ENCODE measurements at places on chromosomes 3 and 15.

DNA sequence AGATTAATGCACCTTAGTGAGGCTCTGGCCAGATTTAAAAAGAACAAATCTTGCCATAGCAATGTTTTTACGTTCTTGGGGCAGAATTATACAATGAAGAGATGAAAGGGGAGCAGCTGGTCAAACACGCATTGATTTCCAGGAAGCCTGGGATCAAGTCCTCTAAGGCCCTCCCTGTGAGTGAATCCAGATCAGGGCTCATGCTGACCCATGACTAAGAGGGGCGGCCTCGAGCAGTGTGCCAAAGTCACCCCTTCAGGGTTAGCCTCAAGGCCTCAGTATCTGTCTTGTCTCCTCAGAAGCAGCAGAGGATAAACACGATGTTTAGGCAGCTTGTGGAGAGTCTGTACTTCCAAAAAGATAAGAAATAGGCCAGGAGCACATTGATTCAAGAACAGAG, 9.3 kb upstream of the RBP1 start:
- no peak for DNase-seq

DNA sequence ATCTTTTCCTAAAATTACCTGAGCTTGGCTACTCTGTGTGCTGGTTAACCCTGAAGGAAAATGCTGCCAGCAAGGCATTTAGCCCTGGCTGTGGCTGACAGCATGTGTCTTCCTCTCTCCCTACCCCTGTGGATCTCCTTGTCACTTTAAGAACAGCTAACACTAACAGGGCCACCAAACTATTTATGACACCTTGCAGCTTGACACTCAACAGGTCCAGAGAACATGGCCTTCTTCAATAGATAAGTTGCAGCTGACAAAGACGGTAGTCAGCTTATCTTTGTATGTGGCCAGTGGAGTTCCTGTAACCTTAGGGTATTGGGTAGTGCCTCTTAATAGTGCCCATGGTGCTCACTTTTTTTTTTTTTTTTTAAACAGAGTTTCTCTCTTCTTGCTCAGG, 32.0 kb upstream of the COPB2 start:
- no peak for DNase-seq

DNA sequence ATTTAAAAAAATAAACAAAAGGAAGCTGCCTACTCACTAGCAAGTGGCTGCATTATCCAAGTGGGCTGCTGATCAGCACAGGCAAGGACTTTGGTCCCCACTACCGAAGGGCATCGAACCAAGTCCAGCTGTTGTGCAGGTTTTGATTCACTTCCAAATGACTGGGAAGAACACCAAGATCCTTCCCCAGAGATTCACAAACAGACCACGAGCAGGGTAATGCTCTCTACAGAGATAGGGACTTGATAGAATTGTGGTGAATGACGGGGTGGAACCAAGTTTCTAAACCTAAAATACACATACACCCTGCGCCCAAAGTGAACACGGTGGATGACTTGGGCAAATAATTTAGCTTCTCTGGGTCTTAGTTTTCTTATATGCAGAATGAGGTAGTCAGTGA, 203.7 kb upstream of the ICE2 start:
- no peak for DNase-seq

- DNase-seq = no peak
Measured at GRCh38 chr3:133103706-133104105, 65.5 kb downstream of the TMEM108 start.

DNA sequence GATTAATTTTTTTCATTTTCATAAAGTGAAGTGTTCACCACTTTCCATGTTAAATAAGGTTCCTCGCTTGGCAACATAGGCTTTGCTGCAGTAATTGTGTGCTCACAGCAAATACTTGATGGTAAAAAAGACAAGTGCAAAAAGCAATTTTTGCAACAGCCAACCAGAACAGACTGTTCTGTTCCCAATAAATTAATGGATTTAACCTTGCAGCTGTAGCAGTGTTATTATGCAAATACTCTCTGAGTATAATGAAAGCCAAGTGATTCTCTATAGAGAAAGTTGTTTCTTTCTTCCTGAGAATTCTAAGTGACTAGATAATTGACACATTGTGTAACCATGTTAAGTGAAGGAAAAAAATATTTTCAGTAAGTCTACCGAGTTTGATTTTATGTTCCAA, 183.7 kb upstream of the NAALADL2 start:
- no peak for DNase-seq

- DNase-seq = no peak
Measured at GRCh38 chr15:20356444-20356910, 185.1 kb downstream of the GOLGA6L6 start.

DNA sequence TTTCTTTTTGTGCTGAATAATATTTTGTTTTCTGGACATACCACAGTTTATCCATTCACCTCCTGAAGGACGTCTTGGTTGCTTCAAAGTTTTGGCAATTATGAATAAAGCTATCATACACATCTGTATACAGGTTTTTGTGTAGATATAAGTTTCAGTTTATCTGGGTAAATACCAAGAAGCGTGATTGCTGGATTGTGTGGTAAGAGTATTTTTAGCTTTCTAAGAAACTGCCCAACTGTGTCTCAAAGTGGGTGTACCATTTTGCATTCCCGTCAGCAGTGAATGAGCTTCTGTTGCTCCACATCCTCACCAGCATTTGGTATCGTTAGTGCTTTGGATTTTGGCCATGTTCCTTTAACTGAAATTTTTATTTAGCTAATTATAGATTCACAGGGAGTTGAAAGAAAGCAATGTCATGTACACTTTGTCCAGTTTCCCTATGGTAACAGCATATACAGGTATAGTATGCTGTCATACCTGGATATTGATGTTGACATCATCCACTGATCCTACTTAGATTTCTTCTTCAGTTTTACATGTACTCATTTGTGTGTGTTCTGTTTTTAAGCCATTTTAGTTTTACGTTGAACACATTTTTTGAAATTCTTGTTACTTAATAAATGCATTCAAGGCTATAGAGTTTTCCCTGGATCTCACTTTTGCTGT, 11.9 kb downstream of the ARID3B start:
- DNase-seq = no peak

DNA sequence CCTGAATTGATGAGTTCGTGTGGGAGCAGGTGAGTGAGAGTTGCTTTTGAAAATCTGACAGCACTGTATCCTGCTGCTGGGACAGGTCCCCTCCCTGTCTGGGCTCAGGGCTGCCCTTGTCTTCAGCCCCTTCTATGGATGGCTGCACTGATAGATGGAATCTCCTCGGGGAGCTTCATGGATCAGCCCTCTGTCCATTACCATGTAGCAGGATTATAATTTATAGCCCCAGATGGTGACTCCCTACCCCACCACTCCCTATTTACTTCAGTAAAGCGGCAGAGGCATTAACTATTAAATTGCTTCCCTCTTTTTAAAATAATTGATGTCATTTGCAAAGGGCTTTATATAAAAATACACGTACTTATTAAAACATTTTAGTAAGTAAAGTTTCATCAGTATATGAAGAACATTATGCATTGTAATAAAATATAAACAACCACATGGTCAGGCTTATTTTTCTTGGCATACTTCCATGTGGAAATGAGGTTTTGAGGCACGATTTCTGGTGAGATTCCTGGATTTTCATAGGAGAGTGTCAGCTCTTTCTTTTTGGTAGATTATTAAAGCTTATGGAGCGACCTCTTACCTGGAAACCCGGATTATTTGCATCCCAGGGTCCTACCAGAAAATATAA, 38.5 kb downstream of the MAP3K13 start:
- DNase-seq = no peak

GRCh38 chr3:34056951-34057390, 258.5 kb downstream of the PDCD6IP start:
- DNase-seq = no peak

- DNase-seq = no peak
Measured at GRCh38 chr15:42121682-42122081, 27.3 kb upstream of the PLA2G4D start.

DNA sequence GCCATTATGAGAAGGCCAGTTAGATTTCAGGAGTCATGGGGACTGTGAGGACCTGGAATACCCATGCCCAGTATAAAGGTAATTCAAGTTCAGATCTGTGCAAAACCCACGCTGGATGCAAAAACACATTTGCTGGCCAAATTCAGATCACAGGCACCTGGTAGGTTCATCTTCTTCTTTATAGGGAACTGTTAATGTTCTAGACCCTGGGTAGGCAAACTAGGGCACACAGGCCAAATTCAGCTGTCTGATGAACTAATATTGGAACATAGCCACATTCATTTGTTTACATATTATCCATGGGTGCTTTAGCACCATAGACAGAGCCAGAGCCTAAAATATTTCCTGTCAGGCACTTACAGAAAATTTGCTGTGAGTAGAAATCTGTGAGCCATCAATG, 241.4 kb downstream of the PTPRG start:
- DNase-seq = no peak

- DNase-seq = no peak
Measured at GRCh38 chr3:114213627-114214541, 23.5 kb downstream of the ZNF80 start.

All from SHP77 treated with DMSO at 0.1 percent for 48 hours (cell line).